Activated B cell treated with CpG ODN at 0.5 μM for 24 hours (primary cell): ENCODE measurements at places on chromosomes 2 and 18.

GRCh38 chr18:55592572-55592971 lies 4.6 kb upstream of the TCF4 start:
- peaks cover 16% of the 10 kb centered on the region for H3K4me1 ChIP-seq
- peaks cover 6% of the 10 kb centered on the region for H3K36me3 ChIP-seq
- peaks cover 2% of the 10 kb centered on the region for H3K27me3 ChIP-seq
- H3K27ac ChIP-seq, result no peak overlapping the region
- H3K4me3 ChIP-seq, result no peak overlapping the region

GRCh38 chr18:71028285-71028762 lies 739.5 kb downstream of the SOCS6 start:
- DNase-seq, result no peak
- no peak overlapping the region for H3K4me3 ChIP-seq
- H3K27me3 ChIP-seq, result no peaks in the 10 kb centered on the region
- H3K4me1 ChIP-seq, result no peaks in the 10 kb centered on the region

DNA sequence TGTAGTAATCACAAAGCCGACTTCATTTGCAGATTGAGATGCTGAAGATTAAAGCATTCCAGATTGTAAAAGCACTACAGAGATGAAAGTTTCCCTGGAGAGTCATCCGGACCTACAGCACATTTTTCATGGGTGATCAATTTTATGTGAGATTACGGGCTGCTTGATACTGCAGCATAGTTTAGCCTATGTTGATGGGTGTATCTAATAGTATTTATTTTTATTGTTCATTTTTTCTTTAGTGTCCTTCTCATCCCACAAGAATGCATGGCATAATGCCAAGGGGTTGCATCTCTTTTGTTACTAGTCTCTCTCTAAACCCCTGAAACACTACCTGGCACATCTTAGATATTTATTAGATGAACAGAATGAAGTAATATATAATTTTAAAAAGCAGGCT lies 240.4 kb downstream of the MBD2 start:
- DNase-seq, result no peak
- H3K4me3 ChIP-seq, result no peak overlapping the region
- no peaks in the 10 kb centered on the region for H3K27me3 ChIP-seq
- H3K27ac ChIP-seq, result no peak overlapping the region
- no peaks in the 10 kb centered on the region for H3K4me1 ChIP-seq

DNA sequence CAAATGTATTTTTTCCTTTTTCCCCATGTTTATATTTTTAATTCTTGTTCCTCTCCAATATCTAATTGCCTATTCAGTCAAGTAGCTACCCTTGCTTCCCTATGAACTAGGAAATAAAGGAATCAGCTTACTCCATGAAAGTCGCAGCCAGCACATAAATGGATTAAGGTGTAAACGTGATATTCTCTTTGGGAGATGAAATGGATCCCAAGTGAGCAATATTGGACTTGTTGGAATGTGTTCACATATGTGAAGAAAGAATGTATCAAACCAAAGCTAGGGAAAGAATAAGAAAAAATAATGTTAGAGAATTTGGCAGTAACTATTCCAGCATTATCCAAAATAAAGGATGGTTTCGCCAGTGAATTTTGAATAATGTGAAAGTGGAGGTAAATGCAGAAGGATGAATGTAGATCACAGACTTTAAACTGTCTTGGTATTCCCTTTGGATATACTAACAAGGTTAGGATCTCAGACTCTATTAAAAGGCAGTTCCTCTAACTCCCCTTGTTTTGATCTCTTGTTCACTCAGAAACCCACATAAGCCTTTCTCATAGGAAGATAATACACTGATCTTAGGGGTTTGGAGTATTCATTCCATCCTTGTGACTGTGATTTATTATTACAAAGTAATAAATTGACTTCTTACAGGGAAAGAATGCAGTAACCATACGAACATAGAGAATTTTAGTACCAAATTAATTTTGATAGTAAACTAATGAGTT lies 208.1 kb downstream of the BABAM2 start:
- DNase-seq, result no peak
- no peak overlapping the region for H3K27ac ChIP-seq
- H3K4me3 ChIP-seq, result no peak overlapping the region
- no peaks in the 10 kb centered on the region for H3K4me1 ChIP-seq
- no peaks in the 10 kb centered on the region for H3K27me3 ChIP-seq

DNA sequence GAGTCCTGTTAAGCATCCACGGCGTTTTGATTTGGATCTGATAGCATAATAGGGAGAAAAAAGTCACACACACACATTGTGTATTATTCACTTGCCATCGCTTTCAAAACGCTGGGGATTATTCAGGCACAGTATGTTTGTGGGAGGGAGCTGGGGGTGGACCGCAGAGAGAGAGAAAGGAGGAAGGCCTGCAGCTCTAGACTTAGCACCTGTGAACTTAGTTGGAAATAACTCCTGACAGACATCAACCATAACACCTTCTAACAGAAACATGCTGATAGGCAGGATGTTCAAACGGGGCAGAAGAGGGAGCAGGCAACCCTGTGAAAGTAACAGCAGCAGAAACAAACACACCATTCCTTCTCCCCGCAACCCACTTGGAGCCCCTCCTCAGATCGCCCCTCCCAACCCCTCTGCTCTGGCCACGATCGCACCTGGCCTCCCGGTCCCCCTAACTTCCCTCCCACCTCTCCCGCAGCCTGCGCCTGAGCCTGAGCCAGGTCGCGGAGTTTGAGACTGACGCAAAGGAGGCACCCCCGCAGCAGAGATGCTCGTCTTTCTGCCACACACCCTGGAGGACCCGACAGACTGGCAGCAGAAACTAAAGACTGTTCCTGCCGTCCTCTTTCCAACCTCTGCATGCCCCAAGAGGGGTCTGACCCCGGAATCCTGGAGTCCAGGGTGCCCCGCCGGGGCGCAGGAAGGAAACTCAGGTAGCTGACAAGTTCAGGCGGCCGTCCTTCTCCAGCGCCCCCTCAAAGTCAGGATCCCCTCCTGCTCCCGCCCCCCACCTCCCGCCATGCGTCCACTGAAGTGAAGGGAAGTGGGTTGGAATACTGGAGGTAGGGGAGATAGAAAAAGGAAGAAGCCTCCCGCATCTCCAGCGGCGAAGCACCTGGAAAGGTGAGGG lies 738 bp downstream of the CHST9 start:
- H3K4me3 ChIP-seq, result no peak overlapping the region
- no peak for DNase-seq
- H3K27me3 ChIP-seq, result peaks cover 27% of the 10 kb centered on the region

- H3K27me3 ChIP-seq, result no peaks in the 10 kb centered on the region
- H3K4me3 ChIP-seq, result no peak overlapping the region
- no peaks in the 10 kb centered on the region for H3K36me3 ChIP-seq
These were observed 392.7 kb upstream of the SLC8A1 start for GRCh38 chr2:40844353-40845277.

GRCh38 chr2:168802859-168803725 lies 655 bp downstream of the NOSTRIN start:
- no peak for DNase-seq
- no peaks in the 10 kb centered on the region for H3K36me3 ChIP-seq
- H3K27me3 ChIP-seq, result no peaks in the 10 kb centered on the region

DNA sequence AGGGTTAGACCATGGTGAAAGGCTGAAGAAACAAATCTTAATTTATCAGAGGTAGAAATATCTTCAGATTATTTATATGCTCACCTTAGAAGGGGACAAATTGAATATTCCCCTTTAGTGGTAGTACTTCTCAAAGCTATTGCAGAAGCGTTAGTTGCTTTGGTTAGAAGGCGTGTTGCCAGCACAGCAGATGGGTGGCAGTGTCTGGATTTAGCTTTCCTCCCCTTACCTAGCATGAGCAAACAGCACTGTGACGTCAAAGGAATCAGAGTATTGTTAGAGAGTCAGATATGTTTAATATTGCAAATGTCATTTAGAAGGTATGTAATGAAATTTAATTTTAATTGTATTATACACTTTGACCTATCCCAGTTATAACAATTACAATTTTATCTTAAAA lies 27.2 kb upstream of the GALR1 start:
- H3K4me1 ChIP-seq, result no peaks in the 10 kb centered on the region
- H3K4me3 ChIP-seq, result no peak overlapping the region
- H3K27ac ChIP-seq, result no peak overlapping the region
- H3K27me3 ChIP-seq, result peaks cover 9% of the 10 kb centered on the region
- DNase-seq, result no peak
- H3K36me3 ChIP-seq, result no peaks in the 10 kb centered on the region

DNA sequence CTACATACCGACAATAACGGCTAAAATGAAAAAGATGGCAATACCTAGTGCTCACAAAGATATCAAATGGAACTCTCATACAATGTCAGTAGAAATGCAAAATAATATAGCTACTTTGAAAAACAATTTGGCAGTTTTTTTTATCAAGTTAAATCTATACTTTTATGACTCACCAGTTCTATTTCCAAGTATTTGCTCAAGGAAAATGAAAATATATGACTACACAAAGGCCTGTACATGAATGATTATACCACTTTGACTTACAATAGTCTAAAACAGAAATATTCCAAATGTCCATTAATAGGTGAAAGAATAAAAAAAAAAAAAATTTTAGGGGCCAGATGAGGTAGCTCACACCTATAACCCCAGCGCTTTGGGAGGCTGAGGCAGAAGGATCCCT lies 219.8 kb downstream of the ZRANB3 start:
- no peak overlapping the region for H3K27ac ChIP-seq
- H3K4me1 ChIP-seq, result no peaks in the 10 kb centered on the region
- H3K27me3 ChIP-seq, result no peaks in the 10 kb centered on the region
- no peak for DNase-seq

DNA sequence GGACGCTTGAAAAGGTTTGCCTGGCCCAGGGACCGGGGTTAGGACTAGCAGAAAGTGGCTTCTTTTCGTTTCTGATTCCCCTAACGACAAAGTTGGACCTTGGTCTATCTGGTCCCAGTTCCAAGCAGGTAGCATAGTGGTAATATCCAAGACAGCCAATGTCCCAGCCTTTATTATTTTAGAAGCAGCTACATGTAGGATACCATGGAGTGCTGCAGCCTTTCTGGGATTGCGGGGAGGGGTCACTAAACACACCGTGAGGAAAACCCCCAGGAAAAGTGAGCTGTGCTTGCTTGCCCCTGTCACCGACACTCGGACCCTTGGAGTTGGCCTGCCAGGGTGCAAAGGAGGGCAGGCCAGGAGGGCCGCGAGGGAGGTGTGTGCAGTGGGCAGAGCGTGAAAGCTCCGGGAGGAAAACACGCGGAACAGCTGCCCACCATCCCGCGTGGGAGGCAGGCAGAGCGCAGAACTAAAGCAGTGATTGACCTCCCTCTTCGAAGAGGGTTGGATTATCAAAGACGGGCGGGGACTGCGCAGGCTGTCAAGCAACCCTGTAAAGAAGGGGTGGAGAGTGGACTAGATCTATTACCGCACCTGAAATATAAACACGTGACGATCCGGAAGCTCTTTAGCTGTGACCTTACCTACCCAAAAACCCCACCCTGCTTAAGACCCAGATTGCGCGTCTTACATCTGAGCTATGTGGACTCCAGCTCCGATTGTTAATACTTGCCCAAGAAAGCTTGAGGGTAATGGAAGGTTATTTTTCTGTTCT lies 624 bp upstream of the MAP4K3 start:
- peaks cover 6% of the 10 kb centered on the region for H3K36me3 ChIP-seq
- no peaks in the 10 kb centered on the region for H3K27me3 ChIP-seq
- H3K4me3 ChIP-seq, result peak overlapping the region; percentile 89

DNA sequence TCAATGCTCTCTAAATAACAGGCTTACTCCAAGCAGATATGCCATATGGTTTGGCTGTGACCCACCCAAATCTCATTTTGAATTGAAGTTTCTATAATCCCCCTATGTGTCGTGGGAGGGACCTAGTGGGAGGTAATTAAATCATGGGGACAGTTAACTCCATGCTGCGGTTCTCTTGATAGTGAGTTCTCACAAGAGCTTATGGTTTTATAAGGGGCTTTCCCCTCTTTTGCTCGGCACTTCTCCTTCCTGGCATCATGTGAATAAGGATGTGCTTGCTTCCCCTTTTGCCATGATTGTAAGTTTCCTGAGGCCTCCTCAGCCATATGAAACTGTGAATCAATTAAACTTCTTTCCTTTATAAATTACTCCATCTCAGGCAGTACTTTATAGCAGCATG lies 302.7 kb upstream of the ZC3H15 start:
- no peak overlapping the region for H3K27ac ChIP-seq
